ENCODE measurements at places on chromosomes 4 and X.

GRCh38 chr4:159308566-159309340, 205.9 kb downstream of the RAPGEF2 start:
- no peak for DNase-seq

- no peak for DNase-seq
Measured at GRCh38 chr4:98786866-98787265, 128.5 kb upstream of the TSPAN5 start.

- no peak for DNase-seq
Measured at GRCh38 chrX:136910565-136911035, 30.1 kb upstream of the RBMX start.

DNA sequence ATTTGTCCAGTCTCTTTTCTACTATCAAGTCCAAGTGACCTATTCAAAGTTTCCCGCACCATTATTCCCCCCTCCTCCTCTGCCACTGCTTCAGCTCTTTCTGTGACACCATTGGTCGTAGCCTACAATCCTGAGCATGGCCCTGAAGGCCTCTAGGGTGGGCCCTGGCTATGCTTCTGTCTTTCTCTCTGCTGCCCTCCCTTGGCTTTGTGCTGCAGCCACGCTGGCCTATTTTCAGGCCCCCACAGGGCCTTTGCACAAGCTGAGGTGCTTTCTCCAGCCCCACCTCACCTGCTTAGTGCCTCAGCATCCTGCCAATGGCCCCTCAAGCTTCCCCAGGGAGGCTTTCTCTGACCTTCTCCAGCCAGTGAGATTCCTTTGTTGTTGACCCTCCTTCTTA, 156.5 kb downstream of the NHS start:
- DNase-seq, result no peak

DNA sequence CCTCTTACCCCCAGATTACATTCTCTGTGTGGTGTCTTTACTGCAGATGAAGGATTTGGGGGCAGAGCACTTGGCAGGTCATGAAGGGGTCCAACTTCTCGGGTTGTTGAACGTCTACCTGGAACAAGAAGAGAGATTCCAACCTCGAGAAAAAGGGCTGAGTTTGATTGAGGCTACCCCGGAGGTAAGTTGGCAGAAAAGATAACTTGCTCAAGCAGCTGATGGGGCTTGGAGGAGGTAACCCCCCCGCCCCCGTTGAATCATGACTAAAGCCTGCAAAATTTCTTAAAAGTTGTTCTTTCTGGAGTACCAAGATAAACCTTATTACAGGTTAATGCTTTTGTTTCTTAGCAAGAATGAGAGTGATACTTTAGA, 1.5 kb downstream of the CCNG2 start:
- no peak for DNase-seq

DNA sequence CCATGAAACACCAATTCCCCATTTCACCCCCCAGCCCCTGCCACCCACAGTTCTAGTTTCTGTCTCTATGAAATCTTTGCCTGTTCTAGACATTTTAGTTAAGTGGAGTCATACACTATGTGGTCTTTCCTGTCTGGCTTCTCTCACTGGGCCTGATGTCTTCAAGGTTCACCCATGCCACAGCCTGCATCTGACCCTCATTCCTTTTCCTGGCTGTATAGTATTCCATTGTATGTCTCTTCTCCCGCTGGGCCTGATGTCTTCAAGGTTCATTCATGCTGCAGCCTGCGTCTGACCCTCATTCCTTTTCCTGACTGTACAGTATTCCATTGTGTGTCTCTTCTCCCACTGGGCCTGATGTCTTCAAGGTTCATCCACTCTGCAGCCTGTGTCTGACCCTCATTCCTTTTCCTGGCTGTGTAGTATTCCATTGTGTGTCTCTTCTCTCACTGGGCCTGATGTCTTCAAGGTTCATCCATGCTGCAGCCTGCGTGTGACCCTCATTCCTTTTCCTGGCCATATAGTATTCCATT, 191.7 kb downstream of the CRLF2 start:
- DNase-seq, result no peak

DNA sequence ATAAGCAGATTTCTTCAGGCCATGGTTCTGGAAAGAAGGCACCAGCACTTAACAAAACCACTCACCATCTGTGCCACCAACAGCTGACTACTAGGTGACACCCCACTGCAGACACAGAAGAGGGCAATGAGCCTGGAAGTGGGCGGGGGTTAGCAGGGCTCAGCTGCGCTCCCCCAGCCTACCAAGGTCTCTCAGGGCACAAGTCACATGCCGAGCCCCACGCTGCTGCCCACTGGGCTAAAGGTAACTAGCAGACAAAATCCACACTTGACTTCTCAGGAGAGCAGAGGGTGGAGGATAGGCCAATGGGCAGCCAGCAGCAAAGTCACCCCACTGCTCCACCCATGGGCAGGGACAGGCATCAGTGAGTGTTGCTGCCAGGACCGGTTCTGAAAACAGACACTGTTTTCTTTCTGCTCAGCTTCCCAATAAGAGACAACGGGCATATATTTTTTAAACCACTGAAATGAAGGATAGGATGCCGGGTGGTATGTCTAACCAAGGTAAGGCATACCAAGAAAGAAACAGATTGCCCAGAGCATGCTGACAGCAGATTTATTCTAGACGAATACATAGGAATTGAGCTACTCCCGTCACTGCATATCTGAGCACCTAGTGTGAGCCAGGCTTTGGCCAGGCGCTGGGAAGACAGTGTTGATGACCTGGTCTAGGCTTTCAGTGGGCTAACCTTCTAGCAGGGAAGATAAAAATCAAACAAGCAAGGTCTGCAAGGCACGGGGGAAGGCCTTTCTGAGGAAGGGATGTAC, 20.1 kb downstream of the ACSL1 start:
- peak; percentile 63 for DNase-seq

GRCh38 chr4:141078871-141079270, 54.4 kb downstream of the RNF150 start:
- no peak for DNase-seq

GRCh38 chrX:107729558-107730297, 45.9 kb downstream of the TSC22D3 start:
- peak; percentile 91 for DNase-seq

DNA sequence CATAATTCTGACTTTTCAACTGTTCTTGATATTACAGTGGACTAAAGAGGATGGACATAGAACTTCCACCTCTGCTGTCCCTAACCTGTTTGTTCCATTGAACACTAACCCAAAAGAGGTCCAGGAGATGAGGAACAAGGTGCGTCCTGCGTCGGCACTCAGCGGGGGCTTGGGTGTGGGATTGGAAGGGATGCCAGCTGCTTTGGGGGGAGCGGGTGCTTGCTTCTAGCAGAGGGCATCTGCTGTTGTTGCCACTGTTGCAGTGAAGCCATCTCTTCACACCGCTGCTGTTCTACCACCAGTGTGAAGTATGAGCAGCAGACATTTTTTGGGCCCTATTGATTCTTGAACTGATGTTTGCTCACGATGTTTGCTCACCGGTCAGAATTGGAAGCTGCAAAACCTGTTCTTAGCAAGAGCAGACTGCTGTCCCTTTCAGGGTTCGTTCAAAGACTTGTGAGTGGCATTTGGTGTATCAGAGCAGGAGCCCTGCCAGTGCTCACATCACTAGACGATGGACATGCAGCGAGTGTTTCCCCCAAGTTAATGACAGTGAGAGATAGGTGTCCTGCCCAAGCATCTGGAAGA, 55.4 kb downstream of the NOP14 start:
- DNase-seq, result no peak

- peak; percentile 64 for DNase-seq
Measured at GRCh38 chrX:53440621-53441517, 6.7 kb upstream of the HSD17B10 start.

DNA sequence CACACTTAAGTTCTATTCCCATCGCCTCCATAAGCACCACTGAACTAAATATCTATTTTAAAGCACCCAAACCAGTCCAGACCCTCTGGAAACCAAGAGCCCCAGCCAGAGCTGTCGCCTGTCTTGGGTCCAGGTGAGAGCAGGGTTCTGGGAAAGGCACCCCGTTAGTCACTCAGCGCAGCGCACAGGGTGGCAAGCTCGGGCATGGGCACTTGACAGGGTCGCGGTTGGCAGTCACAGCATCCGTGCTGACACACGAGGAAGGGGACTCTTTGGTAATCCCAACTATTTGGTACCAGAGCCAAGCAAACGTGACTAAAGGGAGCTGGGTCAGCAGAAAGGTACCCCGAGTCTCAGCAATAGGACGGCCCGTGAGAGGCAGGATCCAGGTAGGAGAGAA, 24.3 kb upstream of the ETNPPL start:
- DNase-seq, result no peak

GRCh38 chrX:138889149-138889548, 177.6 kb upstream of the FGF13 start:
- DNase-seq, result no peak

DNA sequence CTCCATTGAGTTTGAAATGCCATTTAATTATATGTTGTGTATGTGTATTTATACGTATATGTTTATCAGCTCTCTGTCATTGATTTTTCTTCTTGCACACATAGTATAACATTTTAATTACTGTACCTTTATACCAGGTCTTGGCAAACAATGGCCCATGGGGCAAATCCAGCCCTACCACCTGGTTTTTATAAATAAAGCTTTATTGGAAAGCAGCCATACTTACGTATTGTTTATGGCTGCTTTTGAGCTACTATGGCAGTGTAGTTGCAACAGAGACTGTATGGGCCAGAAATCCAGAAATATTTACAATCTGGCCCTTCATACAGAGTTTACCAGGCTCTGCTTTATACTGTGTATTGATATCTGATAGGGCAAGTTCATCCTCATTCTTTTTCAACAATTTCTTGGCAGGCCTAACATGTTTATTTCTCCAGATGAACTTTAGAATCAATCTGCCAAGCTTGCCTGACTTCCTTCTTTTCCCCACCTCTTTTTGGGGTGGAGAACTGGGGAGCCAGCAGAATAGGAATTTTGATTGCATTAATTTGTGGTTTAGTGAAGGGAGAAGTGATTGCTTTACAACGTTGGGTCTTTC, 15.8 kb downstream of the DCUN1D4 start:
- no peak for DNase-seq

DNA sequence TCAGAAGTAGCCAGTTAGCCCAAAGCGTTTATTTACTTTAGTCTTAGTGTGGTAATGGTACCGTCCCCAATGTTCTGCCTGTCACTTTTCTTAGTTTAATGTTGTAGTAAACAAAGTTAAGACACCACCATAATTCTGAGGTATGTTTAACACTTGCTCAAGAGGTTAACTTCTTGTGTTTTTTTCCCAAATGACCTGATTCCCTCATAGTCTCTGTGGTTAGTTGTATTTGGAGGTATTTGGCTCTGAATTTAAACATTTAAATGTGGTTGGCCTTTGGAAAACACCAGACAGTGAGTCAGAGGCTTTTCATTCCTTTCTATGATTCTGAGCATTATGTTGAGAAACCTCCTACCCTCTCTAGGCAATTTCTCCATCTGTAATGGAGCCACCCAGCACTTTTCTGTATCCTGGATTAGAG, 47.9 kb downstream of the CXCL1 start:
- DNase-seq, result no peak

DNA sequence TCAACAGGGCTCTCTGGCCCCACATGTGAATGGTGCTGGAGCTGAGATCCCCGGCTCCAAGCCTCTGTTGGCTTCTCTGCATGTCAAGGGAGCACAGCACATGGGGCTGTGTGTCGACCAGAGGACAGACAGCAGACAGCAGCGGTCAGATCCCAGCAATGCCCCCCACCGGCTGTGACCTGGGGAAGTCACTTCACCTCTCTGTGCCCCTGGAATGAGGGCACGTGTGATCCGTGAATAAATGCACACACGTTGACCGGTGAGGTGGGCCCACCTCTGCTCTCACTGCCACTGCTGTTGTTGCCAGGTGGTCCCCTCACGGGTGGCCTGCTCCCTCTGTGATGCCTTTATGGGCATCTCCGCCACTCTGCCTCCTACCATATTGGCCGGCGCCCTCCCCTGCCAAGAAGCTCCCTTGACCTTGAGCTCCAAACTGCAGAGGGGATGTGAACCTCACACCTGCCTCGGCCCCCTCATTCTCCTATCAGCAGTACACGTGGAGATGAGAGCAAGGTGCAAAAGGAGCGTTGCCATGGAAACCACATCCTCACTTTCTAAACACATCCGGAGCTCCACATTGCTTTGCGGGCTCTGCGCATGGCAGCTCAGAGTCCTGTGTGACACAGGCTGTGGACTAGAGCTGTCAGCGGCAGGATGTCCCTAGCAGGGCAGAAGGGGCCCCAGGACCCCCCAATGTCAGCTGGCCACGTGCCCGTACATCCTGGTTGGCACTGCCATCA, 75.4 kb downstream of the ABLIM2 start:
- DNase-seq, result no peak

DNA sequence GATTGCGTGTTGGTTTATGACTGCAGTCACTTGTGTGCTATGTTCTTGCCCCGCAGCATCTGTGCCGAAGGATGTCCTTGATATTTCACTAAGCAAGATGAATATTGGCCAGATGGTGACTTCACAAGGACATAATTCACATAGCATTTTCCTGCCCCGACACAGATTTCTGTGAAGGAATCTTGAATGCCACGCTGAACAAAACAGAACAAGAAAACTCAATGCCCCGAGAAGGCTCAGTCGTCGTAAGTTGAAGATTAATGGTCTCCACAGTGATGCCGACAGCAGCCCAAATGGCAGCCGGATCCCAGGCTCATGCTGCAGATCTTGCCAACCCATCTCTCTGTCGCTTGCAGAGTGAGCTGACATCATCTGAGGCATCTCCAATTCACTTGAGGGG, 145.9 kb downstream of the CPEB2 start:
- DNase-seq, result no peak

DNA sequence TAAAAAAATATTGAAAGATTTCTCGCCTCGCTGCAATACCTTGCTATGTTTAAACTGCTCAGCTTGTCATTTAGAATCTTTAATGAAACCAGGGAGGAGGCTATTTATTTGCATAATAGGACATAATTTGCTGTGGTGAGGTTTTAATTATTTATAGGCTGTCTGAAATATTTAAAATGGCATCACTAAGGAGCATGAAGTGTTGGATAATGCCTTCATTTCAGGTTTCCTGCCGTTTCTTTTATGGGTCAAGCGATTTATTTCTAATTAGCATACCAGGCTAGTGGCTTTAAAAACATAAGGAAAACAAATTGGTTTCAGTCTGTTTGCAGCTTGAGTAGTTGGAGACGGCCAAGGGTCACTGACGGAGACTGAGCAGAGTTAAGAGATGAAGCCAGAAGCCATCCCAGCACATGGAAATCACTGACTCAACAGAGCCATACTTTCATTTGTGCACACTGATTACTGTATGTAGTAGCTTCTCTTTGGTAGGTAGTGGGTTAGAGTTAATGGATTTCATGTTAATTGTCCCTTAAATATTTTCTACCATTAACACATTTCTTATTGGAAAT, 1962.4 kb upstream of the TENM3 start:
- no peak for DNase-seq

DNA sequence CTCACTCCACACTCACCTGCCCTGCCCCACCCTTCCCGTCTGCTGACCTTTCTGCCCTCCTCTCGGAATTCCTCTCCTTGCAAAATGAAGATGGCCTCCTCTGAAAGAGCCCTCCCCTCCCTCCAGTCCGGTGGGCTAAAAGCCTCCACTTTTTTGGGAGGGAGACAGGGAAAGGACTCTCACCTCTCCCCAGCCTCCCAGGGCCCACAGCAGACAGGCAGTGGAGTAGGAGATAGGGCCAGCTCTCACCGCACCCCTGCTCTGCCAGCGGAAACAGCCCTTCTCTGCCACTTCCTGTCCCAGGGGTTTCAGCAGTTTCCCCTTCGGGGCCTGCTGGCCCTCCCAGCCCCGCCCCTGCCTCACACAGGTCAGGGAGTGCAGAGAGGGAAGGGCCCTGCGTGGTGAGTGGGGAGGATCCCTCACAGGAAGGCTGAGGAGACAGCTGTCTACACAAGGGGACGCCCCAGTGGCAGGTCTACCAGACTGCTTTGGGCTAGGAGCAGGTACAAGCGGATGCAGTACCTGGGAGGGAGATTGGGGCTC, 18.2 kb downstream of the ELF4 start:
- peak; percentile 72 for DNase-seq

GRCh38 chrX:136718091-136718490, 62.6 kb downstream of the ARHGEF6 start:
- no peak for DNase-seq

Measured in endodermal cell (in vitro differentiated cells).